ENCODE measurements at places on chromosomes 16 and 17.

GRCh38 chr16:88978608-88979346, 1.8 kb upstream of the CBFA2T3 start:
- no peak for DNase-seq

DNA sequence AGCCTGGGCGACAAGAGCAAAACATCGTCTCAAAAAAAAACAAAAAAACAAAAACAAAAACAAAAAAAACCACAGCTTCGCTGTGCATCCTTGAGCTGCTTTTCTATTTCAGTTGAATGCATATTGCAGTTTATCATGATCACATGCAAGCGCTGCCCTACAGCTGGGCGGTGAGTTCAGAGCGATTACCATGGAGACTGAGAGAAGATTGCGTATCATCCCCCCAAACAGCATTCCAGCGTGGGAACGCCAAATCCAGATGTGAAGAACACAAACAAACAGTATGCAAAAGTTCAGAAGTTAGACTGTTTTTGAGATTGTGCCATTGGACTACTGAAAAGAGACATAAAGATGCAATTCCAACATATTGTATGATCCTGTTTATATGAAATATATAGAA, 15.1 kb upstream of the SLC52A1 start:
- DNase-seq = no peak

- DNase-seq = no peak
Observed at GRCh38 chr17:47304186-47304585, 19.6 kb upstream of the EFCAB13 start.

DNA sequence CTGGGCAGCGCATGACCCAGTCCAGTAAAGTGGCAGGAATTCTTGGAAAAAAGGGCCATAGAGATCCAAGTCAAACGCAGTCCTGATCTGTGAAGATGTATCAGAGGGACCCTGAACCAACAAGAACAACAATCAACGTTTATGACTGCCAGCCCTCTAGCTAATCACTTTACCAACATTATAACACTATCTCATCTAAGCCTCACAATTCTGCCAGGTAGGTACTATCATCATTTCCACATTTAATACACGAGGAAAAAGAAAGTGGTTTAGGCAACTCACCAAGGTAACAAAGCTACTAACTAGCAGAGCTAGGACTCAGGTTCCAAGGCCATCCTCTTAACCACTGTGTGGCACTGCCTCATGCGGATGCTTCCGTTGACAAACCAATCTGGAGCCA, 28.1 kb downstream of the TEX2 start:
- DNase-seq = no peak

DNA sequence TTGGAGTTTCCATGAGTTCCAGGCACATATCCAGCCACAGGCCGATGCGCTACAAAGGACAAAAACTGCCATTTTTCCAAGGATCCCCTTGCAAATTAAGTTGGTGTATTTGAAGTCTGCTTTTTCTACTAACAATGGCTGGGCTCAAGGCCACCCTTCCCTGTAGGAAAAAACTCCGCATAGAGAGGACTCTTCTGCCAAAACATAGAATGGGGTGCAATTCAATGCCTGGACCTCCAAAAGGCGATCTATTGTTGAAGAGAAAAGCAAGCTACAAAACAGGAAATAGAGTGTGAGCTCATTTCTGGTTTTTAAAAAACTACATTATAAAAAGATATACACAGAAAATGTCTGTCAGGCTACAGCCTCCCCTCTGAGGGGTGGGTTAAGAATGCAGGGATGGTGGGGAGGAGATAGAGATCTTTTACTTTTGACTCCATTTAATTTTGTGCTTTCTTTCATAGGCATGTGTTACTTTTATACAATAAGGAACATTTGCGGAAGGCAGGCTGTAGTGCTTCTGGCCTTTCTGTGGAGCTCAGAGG, 22.9 kb upstream of the PRSS54 start:
- DNase-seq = no peak

DNA sequence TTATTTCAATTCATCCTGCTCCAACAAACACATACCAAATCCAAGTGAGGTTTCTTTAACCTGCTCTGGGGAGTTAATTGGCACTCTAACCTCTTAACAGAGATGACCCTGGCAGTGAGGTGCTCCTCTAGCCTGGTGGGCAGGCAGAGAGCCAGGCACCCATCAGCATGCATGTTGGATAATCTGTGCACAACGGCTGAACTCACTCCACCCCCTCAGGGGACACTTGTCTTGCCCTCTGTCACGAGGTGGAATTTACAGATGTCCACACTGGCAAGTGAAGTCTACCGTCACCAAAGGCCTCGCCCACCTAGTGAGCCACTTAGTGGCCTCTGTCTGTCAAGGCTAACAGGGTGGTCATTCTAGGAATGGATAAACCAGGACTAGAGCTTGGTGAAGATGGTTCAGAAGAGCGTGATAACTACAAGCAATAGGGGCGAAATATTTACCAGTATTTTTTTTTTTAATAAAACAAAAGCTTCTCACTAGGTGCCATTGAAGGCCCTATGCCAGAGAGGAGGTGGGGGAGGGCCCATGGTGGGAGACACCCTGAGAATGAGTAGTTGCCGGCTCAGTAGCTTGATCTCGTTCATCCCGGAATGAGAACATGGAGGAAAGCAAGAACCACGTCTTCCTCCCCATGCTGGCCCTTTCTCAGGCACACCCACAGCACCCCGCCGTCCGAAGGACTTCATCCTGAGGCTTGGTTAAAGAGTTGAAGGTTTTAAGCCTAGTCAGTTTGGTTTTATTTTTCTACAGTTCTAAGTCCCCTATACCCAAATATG, 25.2 kb downstream of the PLD6 start:
- DNase-seq = no peak

DNA sequence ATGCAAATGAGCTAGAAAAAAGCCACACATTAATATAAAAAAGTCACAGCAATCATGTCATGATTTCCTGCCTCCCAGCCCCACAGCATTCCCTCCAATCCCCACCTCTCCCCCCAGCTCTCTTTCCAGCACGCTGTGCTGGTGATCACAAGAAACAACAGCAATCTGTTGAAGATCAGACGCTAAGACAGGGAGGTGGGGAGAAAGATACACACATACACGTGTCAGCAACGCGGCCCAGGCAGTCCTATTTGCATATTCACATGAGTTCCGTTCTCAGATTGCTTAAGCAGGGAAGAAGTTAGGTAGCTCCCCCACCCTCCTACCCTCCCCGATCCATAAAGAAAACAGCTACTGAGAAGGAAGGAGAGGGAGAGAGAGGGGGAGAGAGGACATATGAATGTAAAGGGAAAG, 405.5 kb upstream of the PSMD7 start:
- no peak for DNase-seq

- DNase-seq = no peak
Observed at GRCh38 chr17:4008082-4008435, 43.8 kb upstream of the ATP2A3 start.

- no peak for DNase-seq
Observed at GRCh38 chr17:71405101-71405500, 715.7 kb upstream of the SOX9 start.

GRCh38 chr16:2157480-2158261, 2.1 kb downstream of the TRAF7 start:
- no peak for DNase-seq

GRCh38 chr16:86519649-86520316, 9.5 kb downstream of the FOXF1 start:
- peak; percentile 8 for DNase-seq

DNA sequence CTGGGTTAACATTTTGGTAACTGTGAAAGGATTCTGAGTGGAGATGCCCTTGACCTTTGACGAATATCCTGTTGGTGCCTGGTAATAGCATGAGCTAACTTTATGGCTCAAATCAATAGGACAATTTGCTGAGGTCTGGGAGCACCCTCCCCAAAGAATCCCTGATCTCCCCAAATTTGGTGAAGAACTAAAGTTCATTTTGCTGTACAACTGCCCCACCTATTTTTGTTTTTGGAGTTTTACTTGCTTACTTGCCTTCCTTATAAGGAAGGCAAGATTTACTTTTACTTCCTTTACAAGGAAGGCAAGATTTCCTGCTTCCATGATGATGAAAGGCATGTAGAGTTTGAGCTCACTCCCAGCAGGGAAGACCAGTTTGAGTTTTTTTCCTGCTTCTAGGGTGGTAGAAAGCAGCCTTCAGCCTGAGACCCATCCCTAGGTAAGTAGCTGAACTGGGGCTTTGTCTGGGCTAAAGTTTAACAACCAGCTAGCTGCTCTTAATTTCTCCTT, 2.8 kb downstream of the KRTAP4-9 start:
- DNase-seq = no peak

- DNase-seq = no peak
Observed at GRCh38 chr17:29245401-29245800, 1.3 kb upstream of the CRYBA1 start.

DNA sequence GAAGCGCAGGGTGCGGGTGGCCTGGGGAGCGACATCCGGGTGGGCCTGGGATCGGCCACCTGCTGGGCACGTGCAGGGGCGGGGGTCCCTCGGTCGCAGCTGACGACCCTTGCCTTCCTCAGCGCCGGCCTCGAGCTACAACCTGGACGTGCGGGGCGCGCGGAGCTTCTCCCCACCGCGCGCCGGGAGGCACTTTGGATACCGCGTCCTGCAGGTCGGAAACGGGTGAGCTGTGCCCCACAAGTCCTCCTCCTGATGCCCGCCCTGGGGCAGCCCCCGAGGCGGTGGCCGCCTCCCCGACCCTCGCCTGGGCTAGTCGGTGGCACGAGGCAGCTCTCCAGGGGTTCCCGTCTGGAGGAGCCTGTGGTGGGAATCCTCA, 1.5 kb downstream of the ITGAL start:
- DNase-seq = no peak
